ENCODE measurements at places on chromosomes 3 and 15. TPM values are rescaled to one million over a fixed set of nuclear protein-coding genes. Genes with fewer than 3 reads are reported as not detected.

GRCh38 chr15:82132096-82132495 is 86.3 kb upstream of the MEX3B start:
- no peak for DNase-seq

DNA sequence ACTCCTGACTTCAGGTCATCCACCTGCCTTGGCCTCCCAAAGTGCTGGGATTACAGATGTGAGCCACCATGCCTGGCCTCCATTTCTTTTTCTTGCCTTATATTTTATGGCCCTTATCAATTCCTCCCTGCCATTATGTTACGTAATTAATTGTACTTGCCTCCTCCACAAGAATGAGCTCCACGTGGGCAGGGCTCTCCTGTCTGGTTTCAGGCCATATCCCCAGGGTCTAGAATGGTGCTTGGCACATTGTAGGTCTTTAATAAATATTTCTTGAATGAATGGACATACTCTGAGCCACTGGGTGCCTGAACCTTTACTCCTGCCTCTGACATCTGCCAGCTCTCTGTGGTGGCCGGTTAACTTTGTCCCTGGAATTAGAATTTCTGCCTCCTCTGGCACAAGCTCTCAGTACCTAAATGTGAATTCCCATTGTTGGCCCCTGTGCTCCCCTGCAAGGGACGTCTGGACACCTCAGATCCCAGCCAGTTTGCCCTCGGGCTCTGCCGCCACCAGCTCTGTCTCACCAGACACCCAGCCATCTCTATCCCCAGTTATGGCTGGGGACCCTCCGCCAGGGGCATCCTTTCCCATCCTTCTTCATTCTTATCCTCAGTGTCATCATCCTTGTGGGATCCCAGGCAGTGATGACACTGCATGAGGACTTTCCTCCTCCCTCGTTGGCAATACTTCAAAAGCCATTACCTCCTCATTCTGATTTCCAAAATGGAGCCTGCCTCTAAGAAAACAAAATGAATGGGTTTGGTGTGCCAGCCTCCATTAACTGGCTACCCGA is 165.6 kb upstream of the SMAD3 start:
- no peak for DNase-seq

DNA sequence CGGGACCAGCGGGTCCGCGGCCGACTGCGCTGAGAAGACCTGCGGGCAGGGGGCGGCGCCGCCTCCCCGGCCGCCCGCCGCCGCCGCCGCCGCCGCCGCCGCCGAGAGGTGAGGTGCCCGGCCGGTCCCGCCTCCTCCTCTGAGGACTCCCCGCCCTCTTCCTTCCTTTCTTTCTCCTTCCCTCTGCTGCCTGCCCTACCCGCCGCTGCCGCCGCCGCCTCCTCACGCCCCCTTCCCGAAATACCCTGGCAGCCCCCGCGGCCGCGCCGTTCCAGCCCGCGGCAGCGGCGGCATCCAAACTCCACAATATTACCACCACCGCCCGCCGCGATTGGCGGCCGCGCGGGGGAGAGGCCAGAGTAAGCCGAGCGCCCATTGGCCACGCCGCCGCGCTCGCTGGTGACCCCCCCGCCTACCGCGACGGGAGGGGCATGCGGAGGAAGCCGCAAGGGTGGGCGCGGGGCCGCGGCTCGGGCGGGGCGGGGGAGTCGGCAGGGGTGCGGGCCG is 61.8 kb upstream of the ANKRD28 start:
- peak; percentile 76 for DNase-seq

DNA sequence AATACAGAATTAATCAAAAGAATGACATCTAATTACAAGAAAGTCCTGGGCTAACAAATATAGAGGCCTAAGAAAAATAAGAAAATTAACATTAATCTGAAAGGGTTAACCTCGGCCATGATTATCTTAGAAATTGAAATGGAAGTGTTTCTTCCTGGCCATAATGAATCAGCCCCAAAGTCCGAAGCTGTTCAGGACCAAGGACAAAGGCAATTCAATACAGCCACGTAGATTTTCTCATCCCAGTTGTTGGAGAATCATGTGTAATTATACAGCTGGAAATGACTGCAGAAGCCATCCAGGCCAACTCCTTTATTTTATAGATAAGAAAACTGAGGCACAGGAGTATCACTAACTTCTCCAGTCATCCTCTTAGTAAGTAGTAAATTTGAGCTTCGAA is 38.0 kb upstream of the GBE1 start:
- no peak for DNase-seq

GRCh38 chr3:10492364-10493201 is 12.8 kb downstream of the ATP2B2 start:
- no peak for DNase-seq

DNA sequence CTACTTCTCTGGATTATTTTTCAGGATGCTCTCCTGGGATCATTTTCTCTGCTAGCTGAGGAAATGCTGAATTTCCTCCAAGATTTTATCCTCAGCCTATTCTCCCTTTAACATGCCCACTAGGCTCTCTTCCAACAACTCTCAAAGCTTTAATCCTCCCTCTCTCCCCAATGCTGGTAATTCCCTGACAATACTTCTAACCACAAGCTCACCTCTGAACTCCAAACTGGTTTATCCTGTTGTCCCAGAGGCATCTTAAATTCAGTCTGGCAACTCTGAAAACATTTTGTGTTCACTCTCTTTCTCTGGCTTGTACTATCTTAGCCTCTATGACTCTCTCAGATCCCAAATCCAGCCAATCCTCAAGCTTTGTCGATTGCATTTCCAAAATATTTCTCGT is 490.3 kb downstream of the MECOM start:
- no peak for DNase-seq

- DNase-seq: no peak
Observed at GRCh38 chr3:67382536-67382935, 271.9 kb downstream of the SUCLG2 start.

- no peak for DNase-seq
Observed at GRCh38 chr3:21447476-21448151, 303.4 kb downstream of the ZNF385D start.

DNA sequence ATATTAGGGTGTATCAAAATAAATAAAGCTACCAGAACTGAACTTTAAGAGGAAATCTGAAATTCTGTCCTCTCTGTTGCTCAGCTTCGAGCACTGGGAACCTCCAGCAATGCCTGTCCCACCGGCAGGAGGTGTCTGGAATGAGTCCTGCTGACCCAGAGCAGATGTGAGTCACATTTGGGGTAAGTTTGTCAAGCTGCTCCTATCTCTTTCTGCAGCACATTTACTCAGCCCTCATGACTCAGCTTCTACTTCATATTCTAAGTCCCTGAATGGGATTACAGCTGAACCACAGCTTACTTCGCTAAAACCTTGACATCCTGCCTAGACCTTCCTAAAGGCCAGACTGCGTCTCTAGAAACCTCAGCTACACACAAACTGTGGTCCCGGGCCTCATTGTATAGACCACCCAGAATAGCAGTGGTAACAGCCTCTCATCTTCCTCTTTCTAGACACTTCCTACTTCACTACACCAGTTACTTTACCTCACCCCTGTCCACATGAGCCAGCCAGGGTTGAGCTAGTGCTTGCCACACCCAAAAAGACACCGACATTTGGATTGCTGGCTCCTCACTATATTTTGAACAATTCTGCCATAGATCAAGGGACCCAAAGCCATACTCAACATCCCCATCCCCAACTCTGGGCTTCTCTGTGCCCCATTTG is 109.6 kb upstream of the TMCO5A start:
- no peak for DNase-seq

GRCh38 chr3:192409838-192410683 is 317.3 kb downstream of the FGF12 start:
- DNase-seq: no peak

- DNase-seq: no peak
Observed at GRCh38 chr15:46786590-46787285, 930.6 kb upstream of the SEMA6D start.

DNA sequence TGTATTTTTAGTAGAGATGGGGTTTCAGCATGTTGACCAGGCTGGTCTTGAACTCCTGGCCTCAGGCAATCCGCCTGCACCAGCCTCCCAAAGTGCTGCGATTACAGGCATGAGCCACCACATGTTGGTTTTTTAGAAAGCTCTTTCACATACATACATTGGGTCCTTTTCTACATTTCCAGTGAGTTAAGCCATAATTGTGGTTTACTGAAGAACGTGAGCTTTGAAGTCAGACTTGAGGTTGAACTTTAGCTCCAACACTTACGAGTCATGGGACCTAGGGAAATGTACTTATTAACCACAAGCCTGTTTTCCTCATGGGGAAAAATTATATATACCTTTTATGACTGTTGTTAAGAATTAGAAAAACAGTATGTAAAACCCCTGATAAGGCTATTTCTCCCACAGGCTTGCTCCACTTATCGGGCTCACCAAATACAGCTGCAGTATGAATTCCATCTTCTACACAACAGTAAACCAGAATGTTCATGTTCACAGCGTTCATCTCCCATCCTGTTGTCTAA is 39.0 kb downstream of the GPR160 start:
- DNase-seq: no peak

DNA sequence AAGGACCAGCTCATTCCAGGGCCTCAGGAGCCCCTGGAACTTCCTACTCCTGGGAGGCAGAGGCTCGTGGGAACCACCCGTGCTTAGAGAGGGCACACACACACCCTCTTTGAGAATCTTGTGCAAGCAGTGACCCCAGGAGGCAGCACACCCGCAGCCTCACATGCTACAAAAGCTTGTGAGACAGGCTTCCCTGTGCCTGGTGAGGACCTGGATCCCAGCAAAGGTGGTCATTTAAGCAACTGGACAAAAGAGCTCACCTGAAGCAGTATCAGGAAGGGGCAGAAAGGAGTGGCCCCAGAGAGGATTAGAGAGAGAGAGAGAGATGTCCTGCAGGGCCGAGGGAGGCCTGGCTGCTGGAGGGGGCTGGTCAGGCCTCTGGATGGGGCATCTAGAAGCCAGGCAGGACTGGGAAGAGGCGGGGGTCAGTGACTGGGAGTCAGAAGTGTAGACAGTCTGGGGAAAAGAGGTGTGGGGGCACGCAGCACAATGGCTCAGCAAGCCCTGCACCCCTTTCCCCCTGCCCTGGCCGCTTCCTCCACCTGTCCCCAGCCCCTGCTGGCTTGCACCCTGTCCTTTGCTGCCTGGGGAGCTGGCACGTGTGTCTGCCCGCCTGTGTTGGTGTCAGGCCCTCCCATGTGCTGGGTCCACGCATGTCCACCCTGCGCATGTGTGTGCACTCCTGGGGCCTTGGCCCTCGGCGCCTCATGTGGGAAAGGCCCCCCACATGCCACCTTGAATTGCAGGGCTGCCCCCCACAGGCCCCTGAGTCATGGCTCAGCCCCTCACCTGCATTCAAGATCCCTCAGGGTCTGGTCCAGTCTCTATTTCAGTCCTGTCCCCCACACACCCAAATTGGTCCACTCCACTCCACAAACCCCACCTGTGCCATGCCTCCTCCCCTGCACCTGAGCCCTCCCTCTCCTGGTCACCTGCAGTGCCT is 36.9 kb downstream of the TSPAN3 start:
- DNase-seq: no peak

DNA sequence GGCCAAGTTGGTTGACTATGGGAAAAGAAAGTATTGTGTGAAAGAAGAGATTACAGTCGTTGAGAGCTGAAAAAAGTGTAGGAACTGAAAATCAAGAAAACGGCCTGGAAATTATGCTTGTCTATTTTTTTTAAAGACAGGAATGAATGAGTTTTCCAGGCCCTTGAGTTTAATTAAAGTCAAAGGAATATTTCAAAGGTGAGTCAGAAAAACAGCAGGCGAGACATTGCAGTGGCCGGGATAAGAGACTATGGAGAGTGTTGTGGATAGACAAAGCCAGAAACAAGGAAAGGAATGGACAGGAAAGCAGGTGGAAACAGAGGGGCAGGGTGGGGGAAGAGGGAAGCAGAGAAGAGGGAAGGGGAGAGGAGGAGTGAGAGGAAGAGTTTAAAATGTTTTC is 275.1 kb upstream of the LRTM1 start:
- no peak for DNase-seq

DNA sequence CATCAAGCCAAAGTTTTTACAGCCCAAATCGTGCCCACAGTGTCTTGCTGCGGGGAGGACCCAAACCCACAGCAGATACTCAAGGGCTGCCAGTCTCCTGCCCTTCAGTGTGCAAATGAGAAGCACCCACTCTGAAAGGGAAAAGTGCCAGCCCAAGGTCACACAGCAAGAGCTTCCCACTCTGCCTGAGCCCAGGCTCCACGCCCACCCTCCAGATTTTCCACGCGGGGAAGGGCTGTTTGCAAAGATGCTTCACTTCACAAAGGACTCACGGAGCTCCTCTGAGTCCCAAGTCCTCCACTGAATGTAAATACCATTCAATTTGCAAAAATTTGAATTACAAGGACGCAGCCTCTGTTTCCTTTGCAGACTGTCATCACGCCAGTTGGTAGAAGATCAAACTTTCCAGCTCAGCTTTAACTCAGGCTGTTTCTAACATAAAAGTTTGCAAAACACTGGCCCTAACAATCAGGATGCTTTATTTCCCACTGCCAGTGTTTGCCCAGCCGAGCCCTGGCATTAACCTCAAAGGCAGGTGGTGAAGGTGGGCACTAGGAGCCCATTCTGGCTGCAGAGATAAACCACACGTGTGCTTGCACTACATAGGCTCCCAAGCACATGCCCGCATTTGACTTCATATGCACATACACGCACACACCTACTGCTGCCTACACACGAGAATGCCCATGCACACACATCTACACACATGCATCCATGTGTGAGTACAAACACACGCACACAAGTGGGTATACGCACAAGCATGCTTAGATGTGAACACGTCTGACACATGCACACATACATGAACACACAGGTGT is 7.6 kb downstream of the CACNA2D2 start:
- no peak for DNase-seq

DNA sequence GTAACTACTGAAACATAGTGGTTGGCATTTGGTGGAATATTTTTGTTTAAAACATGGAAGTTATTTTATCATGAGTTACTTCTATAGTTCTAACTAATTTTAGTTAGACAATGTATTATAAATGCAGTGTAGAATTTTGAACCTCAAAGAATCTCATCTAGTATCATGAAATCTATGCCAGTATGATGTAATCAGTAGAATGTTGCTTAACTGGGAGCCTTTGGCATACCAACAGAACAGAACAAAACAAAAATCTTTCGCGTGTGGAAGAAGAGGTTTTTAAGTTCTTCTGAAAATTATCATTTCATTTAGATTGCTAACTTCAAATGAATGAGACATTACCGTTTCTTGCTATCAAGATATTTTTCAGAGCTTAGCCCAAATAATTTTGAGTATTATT is 98.4 kb upstream of the LRRFIP2 start:
- DNase-seq: no peak

- no peak for DNase-seq
Observed at GRCh38 chr3:74613060-74613459, 1.4 kb downstream of the CNTN3 start.

- DNase-seq: no peak
Observed at GRCh38 chr3:12824299-12824698, 17.1 kb downstream of the RPL32 start.

GRCh38 chr15:81398910-81399551 is 25.0 kb upstream of the TMC3 start:
- DNase-seq: no peak

GRCh38 chr3:63870615-63871005 is 6.9 kb downstream of the ATXN7 start:
- DNase-seq: no peak

RGMA gene
- 8.9 TPM for polyA plus RNA-seq

IL17RE gene
- polyA plus RNA-seq: 15.2 TPM

CCRL2 gene
- 1.0 TPM for polyA plus RNA-seq
